ENCODE measurements at places on chromosomes 5 and 9. TPM values are rescaled to one million over a fixed set of nuclear protein-coding genes. Genes with fewer than 3 reads are reported as not detected.

TLN1 gene
- polyA plus RNA-seq: 176 TPM

CDHR2 gene
- polyA plus RNA-seq: 13.9 TPM

C9 gene
- polyA plus RNA-seq: 0.34 TPM

ABL1 gene
- 89.5 TPM for polyA plus RNA-seq

FAM169A gene
- polyA plus RNA-seq: 20.0 TPM

- DNase-seq: no peak
Observed at GRCh38 chr5:9474219-9475002, 71.5 kb downstream of the SEMA5A start.

All from right renal pelvis (tissue), 4 donors.